ENCODE measurements at places on chromosomes 11 and 22.

- no peak for DNase-seq
Measured at GRCh38 chr11:119282495-119282894, 34.4 kb downstream of the MCAM start.

DNA sequence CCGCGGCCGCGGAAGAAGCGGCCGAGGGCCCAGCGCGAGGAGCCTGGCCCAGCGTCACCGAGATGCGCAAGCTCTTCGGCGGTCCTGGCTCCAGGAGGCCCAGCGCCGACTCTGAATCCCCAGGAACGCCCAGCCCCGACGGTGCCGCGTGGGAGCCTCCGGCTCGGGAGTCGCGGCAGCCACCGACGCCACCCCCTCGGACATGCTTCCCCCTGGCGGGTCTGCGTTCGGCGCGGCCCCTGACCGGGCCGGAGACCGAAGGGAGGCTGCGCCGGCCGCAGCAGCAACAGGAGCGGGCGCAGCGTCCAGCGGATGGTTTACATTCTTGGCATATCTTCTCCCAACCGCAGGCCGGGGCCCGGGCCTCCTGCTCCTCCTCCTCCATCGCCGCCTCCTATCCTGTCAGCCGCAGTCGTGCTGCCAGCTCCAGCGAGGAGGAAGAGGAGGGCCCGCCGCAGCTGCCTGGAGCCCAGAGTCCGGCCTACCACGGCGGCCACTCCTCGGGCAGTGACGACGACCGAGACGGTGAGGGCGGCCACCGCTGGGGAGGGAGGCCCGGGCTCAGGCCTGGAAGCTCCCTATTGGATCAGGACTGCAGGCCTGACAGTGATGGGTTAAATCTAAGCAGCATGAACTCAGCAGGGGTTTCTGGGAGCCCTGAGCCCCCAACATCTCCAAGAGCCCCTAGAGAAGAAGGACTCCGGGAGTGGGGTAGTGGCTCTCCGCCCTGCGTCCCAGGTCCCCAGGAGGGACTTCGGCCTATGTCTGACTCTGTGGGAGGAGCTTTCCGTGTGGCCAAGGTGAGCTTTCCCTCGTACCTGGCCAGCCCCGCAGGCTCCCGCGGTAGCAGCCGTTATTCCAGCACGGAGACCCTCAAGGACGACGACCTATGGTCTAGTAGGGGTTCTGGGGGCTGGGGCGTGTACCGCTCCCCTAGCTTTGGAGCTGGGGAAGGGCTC is 1.2 kb downstream of the ARHGEF17 start:
- peak; percentile 78 for DNase-seq

- DNase-seq: no peak
Measured at GRCh38 chr11:1916986-1917522, 2.4 kb upstream of the TNNT3 start.

GRCh38 chr11:64759722-64760719 is at the start of gene PYGM:
Gene PYGM, minus strand, starts transcription at chr11:64759974. Its CDS starts 76 bp downstream, at chr11:64759898.
- DNase-seq: peak; percentile 66

DNA sequence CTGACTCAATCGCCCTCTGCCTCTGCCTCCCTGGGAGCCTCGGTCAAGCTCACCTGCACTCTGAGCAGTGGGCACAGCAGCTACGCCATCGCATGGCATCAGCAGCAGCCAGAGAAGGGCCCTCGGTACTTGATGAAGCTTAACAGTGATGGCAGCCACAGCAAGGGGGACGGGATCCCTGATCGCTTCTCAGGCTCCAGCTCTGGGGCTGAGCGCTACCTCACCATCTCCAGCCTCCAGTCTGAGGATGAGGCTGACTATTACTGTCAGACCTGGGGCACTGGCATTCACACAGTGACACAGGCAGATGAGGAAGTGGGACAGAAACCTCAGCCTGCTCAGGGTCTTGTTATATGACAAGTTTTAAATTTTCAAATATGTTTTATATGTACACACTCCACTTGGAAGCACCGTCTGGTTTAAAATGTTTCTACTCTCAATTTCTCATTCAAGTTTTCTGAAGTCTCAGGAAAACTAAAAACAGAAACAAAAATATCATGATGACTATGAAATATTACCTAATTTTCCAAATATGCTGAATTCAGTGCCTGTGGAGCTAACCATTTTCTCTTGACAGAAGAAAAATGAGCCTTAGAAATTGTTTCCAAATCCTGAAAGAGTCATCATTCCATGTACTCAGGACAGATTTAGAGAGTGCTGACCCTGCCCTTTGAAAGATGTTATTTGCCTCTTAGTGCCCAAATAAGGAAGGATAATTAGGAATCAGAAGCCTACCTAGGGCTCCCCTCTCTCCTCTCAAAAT is 48.8 kb upstream of the TOP3B start:
- no peak for DNase-seq

DNA sequence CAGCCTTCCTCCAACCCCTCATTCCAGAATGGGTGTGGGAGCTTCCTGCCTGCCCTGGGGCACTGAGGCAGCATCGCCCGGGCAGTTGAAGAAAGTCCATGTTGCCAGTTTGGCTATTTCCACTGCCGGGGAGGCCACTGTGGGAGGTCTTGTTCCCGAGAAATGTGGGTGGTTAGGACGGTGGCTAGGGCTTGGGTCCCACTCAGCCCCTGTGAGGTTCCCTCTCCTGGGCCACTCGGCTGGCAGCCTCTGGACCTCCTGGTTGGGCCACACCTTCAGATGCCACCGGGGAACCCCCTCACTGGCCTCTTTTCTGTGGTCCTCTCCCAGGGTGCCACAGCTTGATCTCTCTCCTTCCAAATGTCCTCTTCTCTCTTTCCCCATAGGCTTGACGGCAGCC is 5.1 kb upstream of the PPP6R3 start:
- no peak for DNase-seq

GRCh38 chr11:68313574-68314202 is 1.3 kb downstream of the LRP5 start:
- no peak for DNase-seq

DNA sequence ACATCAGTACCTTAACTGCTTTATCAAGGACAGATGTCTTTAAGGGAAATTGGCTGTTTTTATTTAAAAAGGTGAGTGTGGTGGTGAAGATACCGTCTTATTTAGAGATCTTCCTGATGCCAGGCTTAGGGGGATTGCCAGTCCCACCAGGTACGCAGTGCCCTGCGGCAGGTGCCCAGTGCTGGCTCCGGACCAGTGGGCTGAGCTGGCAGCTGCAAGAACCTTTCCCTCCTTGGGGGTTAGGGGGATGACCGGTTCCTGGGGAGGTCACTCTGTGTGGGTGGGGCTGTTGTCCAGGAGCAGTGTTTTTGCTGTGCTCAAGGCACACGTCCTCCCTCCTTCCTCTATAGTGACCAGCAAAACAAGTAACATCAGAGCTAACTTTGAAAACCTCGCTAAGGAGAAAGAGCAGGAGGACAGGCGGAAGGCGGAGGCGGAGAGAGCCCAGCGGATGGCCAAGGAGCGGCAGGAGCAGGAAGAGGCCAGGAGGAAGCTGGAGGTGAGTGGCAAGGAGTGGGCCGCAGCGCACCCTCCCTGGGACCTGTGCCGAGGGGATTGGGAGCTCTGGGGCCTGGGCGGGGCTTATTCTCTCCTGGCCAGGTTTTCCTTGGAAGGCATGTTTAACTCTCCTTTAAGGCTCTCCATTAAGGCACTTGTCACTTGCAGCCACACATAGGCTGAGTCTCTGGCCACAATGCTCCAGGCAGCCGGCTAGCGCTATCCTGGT is 30.5 kb downstream of the CTTN start:
- no peak for DNase-seq

- DNase-seq: no peak
Measured at GRCh38 chr22:45211848-45212247, 28.8 kb downstream of the KIAA0930 start.

DNA sequence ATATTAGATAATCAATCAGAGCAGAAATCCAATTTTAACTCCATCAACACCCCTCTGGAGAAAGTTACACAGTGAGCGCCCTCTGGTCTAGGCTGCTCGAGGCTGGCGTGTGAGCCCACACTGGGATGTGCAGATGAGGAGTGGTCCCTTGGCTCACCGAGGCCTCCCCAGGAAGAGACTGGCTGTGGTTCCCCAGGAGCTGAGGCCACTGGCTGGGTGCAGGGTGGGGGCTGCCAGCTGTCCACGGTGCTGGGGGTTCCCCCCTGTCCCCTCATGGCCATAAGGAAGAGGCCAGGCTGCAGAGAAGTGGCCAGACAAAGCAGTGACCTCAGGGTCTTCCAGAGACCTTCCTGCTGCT is 750.7 kb downstream of the BRD1 start:
- no peak for DNase-seq

DNA sequence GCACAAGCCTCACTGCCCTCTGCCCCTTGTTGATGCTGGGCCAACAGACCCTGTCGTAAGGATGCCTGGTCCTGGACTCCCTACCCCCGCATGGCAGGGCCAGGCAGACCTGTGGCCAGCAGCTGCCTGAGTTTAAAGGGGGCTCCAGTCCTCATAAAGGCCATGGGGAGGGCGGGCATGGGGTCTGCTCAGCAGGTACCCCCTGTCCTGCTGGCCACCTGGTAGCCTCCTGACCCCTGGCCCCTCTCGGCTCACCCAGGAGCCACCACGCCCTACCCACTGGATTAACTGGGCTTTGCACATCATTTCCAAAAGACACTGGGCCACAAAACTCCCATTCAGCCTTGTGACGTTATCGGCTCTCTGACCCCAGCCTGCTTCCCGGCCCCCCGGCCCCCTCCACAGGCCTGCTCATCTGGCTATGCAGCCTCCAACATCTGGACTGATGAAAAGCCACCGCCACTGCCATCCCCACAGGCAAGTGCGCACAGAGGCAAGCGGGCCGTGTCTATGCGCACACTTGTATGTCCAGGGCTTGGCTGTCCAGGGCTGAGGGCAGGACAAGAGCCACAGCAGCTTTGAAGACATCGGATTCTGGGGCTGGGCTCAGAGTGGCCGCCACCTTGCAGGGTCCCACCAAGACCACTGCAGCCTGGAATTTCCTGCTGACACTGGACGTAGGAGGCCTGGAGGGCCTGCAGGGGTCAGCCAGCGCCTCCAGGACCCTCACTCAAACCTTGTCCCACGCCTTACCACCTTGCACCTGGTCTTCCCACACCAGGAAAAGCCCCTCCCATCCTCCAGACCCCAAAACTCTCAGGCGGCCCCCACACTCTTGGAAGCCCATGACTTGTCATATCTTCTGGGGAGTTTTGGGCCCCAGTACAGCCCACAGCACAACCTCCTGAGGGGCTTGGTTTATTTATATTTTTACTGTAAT is 48.7 kb downstream of the IGF2 start:
- DNase-seq: no peak

DNA sequence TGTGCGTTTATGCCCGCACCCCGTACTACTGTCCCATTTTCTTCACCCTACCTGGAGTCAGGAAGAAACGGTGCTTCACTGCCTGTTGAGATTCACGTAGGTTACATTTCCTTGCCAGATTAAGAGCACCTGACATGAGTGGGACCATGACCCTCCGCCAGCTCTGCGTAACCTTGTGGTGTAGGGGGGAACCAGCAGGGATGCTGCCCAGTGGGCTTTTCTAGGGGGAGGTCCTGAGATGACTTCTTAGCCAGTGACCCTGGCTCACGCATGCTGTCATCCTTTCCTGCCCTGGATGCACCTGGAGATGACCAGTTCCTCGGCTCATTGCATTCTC is 967 bp upstream of the ARVCF start:
- no peak for DNase-seq

- DNase-seq: no peak
Measured at GRCh38 chr22:48894064-48894671, 933.5 kb downstream of the BRD1 start.

DNA sequence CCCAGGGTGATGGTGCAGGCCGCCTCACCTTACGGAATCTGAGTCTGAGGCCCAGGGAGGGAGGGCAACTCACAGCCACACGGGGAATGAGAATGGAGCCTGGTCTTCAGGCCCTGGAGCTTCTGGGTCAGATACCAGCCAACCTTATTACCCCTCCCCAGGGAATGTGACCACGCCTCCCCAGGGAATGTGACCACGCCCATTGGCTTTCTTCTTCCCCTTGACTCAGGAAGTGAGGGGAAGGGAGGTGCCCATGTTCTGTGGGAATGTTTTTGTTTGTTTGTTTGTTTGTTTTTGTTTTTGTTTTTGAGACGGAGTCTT is 57.5 kb upstream of the RBFOX2 start:
- no peak for DNase-seq

DNA sequence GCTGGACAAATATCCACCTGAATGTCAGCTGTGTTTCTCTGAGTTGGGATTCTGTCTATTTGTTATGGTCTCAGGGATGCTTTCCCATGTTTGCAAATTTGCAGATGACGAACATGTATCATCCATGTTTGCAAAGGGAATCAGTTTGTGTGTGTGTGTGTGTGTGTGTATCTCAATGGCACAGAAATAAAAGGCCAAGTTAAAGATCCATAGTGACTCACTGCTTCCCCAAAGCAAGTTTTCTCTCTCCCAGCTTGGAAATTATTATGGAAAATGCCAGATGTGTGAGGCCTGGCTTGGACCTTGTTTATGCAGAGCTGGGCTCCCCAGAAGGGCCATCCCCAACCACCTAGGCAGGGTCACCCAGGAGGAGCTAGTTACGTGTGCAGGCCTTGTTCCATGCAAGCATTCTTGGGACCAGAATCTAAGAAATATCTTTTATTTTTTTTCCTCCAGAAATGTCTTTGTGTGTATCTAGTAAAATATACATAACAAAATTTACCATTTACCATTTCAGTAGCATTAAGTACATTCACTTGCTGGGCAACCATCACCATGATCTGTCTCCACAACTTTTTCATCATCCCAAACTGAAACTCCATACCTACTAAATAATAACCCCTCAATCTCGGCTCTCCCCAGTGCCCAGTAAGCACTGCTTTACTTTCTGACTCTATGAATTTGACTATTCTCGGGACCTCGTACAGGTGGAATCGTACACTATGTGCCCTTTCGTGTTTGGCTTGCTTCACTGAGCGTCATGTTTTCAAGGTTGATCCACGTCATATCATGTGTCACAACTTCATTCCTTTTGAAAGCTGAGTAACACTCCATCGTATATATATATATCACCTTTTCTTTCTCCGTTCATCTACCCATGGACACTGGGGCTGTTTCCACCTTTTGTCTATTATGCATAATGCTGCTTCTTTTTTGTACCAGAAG is 56.6 kb upstream of the WNT7B start:
- DNase-seq: no peak

DNA sequence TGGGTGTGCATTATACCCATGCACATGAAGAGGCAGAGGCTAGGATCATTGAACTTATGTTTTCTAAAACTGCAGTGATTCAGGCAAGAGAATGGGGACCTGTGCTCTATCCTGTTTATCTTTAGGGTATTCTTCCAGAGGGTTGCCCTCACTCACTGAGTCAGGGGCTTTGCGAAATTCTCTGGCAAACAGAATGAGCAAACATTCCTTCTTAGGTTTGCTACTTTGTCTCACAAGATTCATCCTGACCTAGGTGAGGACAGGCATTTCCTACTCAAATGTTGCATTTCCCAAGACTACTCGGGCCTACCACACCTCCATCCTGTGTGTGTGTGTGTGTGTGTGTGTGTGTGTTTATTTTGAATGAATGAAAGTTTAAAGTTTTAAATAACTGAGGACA is 2.7 kb upstream of the EIF3M start:
- no peak for DNase-seq
